ENCODE measurements at places on chromosomes 3 and 15. TPM values are rescaled to one million over a fixed set of nuclear protein-coding genes. Genes with fewer than 3 reads are reported as not detected.
A peak's percentile ranks its signal among the peaks of the same experiment; 100 is the strongest.

UBE2E1 gene
- 96.6 TPM for total RNA-seq

SHC4 gene
- total RNA-seq, result not detected

NMNAT3 gene
- total RNA-seq, result 5.4 TPM

PTX3 gene
- total RNA-seq, result 0.16 TPM

TTLL13 gene
- not detected for total RNA-seq

CHRNA7 gene
- 0.76 TPM for total RNA-seq

SPPL2A gene
- 52.8 TPM for total RNA-seq

SUSD5 gene
- total RNA-seq, result 0.08 TPM

NME9 gene
- not detected for total RNA-seq

ATP6V1A gene
- total RNA-seq, result 59.5 TPM

MYH15 gene
- total RNA-seq, result 0.08 TPM

ADPGK gene
- total RNA-seq, result 23.4 TPM

CRELD1 gene
- total RNA-seq, result 4.6 TPM

DNA sequence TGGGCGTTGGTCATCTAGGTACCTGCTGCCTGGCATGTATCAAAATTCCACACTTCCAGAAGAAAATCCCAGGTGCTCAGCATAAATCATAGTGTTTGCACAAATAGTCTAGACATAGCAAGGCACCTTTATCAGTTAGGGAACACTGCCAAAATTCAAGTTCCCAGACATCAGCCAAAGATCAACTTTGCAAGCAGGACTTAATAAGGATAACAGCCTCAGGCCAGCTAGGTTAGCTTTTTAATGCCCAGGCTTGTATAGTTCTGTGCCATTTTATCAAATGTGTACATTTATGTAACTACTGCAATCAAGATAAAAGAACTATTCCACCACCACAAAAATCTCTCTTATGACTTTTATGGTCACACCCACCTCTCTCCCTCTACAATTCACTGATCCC is 30.7 kb downstream of the DZIP3 start:
- no peak for ATAC-seq

GRCh38 chr15:100275641-100276040 is 66.1 kb downstream of the ADAMTS17 start:
- no peak for ATAC-seq

DNA sequence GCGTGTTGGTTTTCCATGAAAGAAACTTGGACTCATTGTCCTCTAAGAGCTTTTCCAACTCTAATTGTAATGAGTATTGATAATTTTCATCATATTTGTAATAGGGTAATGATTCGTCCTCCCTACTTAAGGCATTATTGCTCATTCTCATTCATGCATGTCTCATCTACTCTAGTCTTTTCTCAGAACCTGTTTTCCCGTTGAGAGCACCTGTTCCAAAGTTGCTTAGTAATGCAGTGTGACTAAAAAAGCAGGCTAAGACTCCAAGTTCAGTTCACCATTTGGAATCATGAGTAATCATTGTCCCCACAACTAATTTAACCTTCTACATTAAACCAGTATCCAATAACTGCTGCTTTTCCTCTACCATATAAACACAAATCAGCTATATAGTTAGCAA is 84.0 kb downstream of the FILIP1L start:
- peak; percentile 96 for ATAC-seq

GRCh38 chr3:42085641-42086376 is 5.3 kb upstream of the TRAK1 start:
- ATAC-seq, result no peak

DNA sequence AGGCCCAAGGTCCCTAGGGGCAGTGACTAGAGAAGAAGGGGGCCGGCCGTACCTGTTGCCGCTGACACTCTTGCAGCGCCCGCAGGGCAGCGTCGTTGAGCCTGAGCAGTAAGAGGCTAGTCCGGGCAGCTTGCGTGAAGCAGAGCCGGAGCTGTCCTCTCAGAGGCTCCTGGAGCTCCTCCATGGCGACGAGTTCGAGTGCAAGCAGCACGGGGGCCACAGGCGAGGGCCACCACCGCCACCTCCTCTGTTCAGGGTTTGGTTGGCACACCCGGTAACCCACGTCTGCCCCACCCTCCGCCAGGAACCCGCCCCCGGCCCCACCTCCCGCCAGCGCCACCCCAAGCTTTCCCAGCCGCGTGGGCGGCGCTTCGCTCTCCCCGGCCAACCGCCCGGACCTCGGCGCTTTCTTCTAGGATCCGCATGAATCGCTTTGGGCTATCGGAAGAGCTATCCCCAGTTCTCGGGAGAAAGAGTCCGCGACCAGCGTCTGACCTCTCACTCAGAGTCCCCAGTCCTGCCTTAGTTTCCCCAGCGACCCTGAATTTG is at the start of gene ELL3:
Gene ELL3, minus strand, starts transcription at position 249 of the 549 bp plus-strand sequence. Its CDS starts 65 bp downstream, at position 184.
- ATAC-seq, result peak; percentile 83

GRCh38 chr3:16583551-16583950 is 21.7 kb downstream of the DAZL start:
- no peak for ATAC-seq

DNA sequence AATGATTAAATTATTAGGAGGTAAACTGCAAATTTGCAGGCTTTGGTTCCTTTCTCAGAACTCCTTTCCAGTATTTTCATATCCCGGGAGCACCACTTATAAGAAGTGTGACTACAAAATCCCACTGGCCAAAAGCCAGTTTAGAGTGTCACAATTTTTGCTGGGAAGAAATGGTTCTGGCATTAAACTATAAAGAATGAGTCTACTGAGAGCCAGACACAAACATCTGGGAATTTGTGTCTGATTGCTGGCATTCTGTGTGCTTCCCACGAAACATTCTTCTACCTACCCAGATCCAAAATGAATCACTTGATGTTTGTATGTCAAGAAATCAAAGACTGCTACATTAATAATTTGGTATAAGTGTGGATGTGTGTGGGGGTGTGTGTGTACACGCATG is 82.8 kb downstream of the DUT start:
- no peak for ATAC-seq

DNA sequence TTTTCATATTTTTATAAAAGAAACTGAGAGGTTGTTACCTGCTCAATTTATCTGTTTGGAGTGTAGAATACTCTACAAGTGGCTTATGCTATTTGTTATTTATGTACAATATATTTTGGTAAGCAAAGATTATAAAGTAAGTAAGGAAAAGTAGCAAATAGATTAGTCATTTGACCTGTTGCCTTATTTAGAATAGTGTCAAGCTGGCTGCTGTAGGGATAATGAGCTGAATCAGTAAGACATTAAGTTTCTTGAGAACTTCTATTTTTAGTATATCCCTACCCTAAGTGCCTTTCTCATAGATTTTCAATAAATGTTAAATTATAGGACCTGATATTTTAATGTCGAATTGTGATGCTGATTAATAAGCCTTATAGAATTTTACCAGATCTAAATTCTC is 37.2 kb downstream of the ECT2 start:
- ATAC-seq, result no peak

DNA sequence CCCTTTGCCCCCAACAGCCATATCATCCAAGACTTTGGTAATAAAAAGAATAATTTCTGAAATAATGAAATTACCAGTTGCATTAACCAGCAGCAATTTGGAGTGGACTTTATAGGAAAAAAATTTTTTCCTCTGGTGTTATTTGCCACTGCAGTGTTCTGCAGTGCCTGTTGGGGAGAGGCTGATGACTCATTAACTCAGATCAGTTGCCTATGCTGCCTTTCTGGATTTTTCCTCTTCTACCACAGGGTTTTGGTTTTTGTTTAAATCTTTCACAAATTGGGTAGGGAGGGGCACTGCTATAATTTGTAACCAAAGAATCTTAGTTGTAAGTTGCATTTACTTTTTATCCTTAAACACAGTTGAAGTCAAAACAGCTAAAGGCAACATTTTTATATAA is 22.7 kb downstream of the ATP6V1A start:
- peak; percentile 69 for ATAC-seq

DNA sequence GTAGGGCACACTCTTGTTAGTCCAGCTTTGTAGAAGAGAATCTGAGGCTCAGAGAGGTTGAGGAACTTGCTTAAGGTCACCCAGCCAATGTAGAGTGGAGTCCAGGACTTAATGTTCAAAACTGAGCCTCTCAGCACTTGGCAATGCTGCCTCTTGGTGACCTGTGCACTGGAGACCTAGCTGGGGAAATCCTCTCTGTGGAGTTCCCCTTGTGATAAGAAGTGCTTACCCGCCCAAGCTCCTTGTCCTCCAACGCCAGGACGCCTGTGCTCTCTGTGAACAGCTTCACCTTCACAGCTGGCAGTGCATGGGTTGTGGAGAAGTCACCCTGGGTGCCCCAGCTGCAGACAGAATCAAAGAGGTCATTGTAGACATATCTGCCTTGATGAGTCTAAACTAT is 219.1 kb upstream of the FEZF2 start:
- no peak for ATAC-seq

DNA sequence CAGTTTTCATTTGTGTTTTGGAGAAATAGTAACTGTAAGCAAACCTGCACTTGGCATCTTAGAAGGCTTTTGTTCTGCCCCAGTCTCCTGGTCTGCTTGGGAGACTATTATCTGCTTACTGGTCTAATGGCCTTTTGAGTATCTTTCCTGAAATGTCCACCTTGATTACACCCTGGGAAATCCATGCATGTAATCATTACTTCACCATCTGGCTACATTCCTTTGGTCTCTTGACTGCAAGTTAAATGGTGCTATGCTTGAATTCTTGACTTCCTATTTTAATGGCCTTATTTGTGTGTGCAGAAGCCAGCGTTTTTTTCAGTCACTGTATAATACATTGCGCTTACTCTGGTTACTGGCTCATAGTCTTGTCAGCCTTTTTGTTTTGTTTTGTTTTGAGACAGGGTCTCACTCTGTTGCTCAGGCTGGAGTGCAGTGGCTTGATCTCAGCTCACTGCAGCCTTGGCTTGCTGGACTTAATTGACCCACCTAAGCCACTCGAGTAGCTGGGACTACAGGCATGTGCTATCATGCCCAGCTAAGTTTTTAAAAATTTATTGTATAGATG is 30.0 kb downstream of the CHD2 start:
- no peak for ATAC-seq

- no peak for ATAC-seq
Observed at GRCh38 chr3:183553334-183554026, 2.0 kb downstream of the KLHL6 start.

DNA sequence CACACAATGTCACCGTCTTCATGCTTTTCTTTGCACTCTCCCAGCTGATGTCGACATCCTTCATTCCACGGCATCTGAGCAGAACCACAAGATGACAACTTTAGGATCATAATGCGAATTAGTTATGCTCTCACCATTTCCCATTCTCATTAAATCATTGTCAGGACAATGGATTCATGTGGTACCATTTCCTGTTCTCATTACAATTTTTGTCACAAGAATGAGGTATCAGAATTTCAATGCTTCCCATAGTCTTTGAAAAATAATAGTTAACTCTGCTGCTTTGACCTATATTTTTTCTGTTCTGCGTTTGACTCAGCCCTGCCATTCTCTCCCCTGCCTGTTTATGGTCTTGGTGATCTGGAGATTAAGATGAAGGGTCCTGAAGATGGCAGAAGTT is 175.7 kb upstream of the MDFIC2 start:
- no peak for ATAC-seq

DNA sequence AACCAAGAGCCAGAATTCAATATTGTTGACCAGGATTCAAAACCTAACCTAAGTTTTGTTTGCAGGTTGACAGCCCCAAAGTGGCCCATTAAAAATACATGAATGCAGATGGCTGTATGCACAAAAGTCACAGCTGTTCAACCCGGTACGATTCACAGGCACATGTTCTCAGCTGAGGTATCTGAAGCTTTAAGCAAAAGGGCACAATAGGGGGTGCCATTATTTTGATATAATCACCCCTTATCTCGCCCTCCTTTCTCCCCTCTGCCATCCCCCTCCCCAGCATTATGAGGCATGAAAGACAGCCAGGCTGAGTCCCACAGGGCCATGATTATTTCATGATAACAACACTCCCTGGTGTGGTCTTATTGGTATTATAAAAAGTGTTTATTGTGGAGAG is 264.9 kb downstream of the EBLN2 start:
- ATAC-seq, result no peak

DNA sequence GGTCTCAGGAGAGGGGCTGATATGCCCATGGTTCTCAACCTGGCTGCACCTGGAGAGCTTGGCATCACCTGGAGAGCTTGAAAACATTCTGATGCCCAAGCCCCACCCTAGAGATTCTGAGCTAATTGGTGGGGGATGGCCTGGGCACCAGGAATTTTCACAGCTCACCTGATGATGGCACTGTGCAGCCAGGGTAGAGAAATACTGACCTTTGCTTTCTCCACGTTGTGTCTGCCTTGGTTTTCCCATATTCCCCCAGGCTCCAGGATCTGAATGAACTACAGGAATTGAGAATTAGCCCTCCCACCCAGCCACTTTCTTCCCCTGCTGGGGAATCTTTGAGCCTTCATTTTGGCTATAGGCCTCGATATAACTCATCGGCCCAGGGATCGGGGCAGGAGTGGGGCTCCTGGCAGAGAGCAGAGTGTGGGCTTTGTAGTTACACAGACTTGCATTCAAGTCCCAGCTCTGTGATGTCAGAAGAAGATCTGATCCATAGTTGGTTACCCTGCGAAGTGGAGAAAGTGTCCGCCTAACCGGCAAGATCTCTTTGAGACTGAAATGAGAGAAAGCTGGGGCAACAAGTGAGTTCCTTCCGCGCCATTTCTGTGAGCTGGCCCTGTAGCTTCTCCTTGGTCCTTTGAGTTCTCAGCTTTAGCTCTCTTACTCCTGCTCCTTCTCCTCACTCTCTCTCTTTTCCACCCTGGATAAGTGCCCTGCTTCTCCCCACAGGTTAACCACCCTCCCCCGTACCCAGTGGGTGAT is 33.1 kb upstream of the UBE2Q2 start:
- peak; percentile 73 for ATAC-seq

- ATAC-seq, result no peak
Observed at GRCh38 chr15:92597548-92597947, 58.0 kb downstream of the FAM174B start.

GRCh38 chr3:196976941-196977340 is 8.3 kb upstream of the PIGZ start:
- ATAC-seq, result no peak

DNA sequence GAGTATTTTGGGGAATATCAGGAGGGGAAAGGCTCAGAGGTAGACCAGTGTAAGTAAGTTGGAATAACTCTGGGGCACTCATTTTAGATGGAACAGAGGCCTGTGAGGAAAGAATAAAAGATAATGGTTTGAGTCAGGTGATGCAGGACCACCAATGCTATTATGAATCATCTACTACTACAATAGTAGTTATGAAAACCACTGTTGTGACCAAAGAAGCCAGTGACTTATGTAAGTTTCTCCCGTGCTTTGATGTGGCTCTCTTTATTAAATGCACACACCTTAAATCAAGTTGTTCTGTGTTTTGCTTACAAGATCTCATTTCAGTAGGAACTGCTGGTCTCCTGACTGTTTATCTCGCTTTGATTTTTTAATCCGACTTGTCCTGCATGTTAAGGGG is 13.1 kb upstream of the GUCA1C start:
- ATAC-seq, result no peak

DNA sequence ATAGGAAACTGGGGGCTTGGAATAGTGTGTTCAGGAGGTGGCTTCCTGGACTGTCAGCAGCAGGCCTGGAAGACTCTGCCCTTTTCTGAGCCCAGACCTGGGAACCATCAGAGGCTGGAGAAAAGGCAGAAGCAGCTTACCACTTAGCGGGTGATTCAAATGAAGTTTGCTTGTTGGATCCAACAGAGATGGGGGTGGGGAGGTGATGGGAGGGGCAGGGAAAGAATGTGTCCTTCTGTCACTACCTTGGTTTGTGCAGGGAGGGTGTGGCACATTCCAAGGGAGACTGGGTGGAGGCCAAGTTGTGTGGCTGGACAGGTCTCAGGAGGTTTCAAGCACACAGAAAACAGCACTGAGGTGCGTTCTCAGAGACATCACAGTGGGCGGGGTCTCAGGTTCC is 58.8 kb downstream of the TRAK1 start:
- peak; percentile 98 for ATAC-seq

Measured in esophagus mucosa (tissue), 1 donor.